NCI-H524 (cell line): ENCODE measurements at places on chromosomes 6 and 20.

DNA sequence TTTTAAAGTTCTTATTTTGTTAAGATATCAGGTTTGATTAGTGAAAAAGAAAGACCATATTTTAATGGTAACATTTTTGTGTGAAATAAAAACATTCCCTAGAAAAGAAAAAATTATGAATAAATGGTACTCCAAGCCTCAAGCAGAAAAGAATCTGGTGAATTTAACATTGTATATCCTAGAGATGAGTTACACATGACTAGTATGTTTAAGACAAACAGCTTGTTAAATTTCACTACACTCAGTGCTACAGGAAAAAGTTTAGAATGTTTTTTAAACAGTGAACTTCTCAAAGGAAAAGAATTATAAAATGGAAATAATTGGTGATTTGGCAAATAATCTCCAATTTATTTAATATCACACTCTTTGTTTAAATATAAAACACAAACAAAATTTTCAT is 222.7 kb upstream of the MCHR2 start:
- no peak for DNase-seq

GRCh38 chr20:1381753-1382591 is 10.9 kb downstream of the FKBP1A start:
- DNase-seq = peak; percentile 30

- DNase-seq = no peak
Observed at GRCh38 chr20:63167026-63167917, 48.7 kb downstream of the YTHDF1 start.

- DNase-seq = peak; percentile 41
Observed at GRCh38 chr6:88983532-88983931, 20.1 kb upstream of the RNGTT start.

GRCh38 chr6:30321692-30322388 is 4.9 kb upstream of the TRIM39 start:
- DNase-seq = no peak

GRCh38 chr6:170017603-170018320 is 266.3 kb downstream of the ERMARD start:
- no peak for DNase-seq

GRCh38 chr6:163031931-163032330 is 304.2 kb downstream of the PACRG start:
- no peak for DNase-seq

GRCh38 chr20:17610566-17611289 is 40.9 kb downstream of the DSTN start:
- no peak for DNase-seq

- DNase-seq = no peak
Observed at GRCh38 chr6:52087498-52087999, at the start of gene PKHD1. PKHD1 (minus strand) TSS chr6:52087613; CDS start chr6:52084933, 2,680 bp downstream.

- no peak for DNase-seq
Observed at GRCh38 chr6:40262363-40262762, 324.8 kb downstream of the LRFN2 start.
